ENCODE measurements at places on chromosomes 6 and 20.

DNA sequence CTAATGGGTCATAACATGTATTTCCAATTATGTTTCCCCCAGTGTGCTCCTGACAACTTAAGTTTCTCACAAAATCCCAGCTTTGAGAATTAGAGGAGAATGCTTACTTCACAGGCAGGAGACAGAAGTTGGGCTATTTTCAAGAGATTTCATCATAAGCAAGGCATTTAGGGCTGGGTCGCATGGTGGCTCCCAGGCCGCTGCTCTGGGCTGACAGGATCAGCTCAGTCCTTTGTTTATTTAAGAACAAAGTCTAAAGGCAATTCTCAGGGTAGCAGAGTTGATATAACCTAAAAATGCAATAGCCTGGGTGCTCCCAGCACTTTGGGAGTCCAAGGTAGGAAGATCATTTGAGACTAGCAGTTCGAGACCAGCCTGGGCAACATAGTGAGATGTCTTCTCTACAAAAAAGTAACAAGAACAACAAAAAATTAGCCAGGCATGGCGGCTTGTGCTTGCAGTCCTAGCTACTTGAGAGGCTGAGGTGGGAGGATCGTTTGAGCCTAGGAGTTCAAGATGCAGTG lies 10.9 kb downstream of the FOXQ1 start:
- DNase-seq = no peak

GRCh38 chr20:1844325-1845162 lies 50.7 kb upstream of the SIRPA start:
- DNase-seq = no peak

- DNase-seq = no peak
These were observed 51.6 kb downstream of the CYP24A1 start for GRCh38 chr20:54122189-54122588.

DNA sequence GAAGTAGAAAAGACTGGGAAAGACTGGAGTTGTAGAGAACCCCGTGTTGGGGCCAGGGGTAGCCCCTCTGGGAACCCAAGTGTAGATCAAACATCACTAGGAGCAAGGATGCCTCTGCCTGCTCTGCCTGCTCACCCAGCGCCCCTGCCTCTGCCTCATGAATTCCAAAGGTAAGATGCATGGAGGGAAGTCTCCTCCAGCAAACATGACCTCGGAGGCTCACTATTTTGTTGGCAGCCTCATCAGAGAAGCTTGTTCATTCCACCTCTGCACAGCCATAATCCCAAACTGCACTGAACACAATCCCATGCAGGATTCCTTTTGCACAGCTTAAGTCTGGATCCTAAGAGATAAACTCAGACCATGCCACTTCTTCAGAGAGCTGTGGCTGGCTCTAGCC lies 4.9 kb downstream of the FRS3 start:
- no peak for DNase-seq

DNA sequence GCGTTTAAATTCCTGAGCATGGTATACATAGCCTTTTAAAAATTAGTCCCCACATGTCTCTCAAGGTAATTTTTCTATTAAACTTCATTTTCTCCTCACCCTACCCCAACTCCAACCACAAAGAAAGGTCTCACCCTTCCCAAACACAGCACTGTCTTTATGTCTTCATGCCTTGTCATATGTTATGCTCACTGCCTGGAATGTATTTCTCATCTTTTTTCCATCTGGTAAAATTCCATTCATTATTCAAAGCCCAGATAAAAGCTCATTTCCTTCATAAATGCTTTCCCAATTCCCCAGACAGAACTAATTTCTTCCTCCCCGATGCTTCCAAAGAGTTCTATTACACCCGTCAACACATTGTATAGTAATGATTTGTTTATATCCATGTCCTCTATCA lies 302.0 kb downstream of the ALDH8A1 start:
- no peak for DNase-seq

DNA sequence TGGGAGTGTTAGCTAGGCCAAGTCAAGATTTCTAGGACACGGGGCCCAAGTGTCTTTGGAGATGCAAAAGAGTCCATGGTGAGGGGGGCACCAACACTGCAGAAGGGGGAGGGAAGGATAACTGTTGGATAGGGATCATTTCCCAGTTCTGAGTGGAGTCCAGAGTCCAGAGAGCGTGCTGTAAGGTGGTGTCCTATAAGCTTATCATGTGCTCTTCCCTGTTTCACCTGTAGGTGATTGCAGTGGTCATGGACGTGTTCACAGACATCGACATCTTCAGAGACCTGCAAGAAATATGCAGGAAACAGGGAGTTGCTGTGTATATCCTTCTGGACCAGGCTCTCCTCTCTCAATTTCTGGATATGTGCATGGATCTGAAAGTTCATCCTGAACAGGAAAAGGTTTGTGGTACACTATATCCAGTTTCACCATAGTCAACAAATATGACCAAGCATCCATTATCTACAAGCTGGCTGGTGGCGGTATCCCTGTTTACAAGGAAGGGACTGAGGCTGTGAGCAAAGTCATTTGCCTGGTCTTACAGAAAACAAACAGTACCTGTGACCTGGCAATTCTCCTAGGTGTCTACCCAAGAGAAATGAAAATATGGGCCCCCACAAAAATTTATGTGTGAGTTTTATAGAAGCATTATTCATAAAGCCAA lies 15.6 kb downstream of the FAM83D start:
- no peak for DNase-seq

DNA sequence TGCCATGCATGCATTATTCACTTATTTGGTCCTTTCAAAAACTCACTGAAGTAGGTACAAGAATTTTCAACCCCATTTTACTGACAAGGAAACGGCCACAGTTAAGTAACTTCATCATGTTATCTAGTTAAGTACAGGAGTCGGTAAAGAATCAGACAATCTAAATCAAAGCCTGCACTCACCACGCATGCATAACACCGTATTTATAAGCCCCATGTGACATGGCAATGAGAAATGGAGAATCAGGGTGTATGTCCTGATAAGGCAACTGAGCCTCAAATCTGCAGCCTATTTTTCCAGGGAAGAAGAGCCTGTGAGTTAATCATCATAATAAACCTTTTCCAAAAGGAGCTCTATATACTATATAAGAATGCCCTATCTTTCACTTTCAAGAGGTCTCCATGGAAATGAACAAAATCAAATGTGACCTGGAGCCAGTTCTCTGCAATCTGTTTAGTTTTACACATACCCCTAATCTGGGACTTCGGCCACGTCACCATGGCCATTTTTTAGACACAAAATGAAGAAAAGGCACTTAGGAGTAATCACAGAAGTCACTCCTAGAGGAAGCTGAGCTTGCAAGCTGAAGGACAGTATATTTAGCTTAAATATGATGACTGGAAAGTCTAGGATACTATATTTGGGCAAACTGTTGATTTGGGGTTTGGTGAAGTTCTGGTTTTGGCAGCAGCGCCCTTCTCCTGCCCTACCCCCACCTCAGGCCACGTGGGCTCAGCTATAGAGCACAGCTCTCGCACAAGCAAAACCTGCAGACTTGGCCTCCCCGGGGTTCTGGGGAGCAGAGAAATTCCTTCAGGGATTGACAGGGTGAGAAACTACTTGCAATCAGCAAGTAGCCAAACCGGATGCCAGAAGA lies 19.2 kb downstream of the TRAM2 start:
- DNase-seq = no peak
